Stimulated activated CD4-positive, alpha-beta T cell treated with anti-CD3 and anti-CD28 coated beads, Interleukin-15, amount 100 ng/mL, for 48 hours (primary cell): ENCODE measurements at places on chromosomes 5 and 9.

DNA sequence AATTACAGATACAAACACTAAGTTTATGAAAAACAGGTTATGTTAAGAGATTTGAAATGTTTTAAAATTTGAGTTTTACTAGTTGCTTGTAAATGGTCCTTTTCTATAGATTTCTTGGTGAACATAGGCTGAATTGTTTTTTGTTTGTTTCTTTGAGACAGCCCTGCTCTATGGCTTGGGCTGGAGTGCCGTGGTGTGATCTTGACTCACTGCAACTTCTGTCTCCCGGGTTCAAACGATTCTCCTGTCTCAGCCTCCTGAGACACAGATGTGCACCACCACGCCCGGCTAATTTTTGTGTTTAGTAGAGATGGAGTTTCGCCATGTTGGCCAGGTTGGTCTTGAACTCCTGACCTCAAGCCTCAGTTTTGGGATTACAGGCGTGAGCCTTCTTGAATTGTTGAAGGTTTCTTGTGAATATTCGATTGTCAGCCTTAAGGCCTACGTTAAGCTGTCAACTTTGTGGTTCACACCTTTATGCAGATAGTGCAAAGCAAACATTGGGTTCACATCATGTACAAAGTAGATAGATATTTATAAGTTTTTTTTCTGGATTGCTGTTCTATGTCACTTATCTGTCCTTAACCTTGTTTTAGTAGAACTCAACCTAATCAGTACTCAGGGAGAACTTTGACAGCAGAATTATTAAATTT is 26.2 kb downstream of the UHRF2 start:
- DNase-seq, result no peak

DNA sequence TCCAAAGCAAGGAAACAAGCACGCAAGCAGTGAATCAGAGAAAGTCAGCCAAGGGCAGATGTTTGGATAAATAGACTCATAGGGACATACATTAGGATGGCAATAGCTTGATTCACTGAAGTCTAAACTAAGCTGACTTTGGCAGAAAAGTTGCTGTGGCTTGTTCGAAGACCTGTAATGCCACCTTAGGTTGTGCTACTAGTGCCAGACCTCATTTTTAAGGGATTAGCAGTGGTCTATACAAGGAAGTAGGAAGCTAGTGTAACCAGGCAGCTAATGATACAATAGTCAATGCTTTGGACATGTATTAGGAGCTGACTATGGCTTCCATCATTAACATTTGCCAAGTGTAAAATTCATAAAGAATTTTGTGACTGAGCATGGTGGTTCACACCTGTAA is 63.1 kb downstream of the FCHO2 start:
- no peak for DNase-seq

- DNase-seq, result peak; percentile 20
These were observed 456 bp downstream of the ZNF79 start for GRCh38 chr9:127424676-127424999.

DNA sequence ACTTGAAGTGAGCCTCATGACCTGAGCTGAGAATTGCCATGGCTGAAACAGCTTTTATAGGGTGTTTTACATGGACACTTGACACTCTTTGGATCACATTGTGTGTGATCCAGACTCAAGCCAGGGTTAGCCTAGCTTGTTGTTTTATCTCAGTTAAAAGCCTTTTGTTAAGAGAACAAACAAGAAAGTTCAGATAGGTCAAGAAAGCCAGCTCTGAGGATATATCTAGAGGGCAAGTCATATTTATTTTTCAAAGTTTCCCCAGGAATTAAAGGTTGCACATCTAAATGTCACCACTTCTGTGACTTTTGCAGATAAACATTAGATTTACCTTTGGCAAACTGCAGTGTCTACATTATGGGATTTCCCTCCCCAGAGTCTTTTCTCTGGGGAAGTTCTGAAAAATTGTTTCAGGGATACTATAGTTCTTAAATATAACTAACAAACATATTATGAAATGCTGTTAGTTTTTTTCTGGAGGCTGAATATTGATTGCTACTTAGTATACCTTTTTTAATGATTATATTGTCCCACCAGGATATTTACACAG is 134.5 kb downstream of the C9orf152 start:
- DNase-seq, result no peak

DNA sequence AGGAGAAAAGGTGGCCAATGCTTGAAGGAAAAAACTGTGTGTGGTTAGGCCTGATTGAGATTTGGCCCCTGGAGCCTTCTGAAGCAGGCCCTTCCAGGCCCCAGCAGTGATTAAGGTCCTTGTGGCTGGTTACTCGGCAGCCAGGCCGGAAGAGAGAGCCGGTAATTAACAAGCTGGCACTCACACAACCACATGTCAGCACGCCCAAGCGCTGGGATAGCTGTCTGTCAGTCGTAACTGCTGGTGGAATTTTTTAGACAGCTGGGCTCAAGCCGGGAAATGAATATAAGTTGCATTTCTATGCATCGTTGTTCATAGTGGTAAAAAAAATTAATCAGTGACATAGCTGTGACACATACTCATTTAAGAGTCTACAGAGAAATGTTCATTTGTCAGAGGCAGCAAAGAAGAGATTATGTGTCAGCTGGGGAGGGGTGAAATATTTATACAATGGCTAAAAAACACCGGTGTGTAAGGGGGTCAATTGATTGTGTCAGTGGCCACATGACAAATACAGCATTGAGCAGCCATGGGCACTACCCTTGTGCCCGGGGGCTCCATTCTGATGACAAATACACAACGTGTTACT is 13.7 kb upstream of the ARAP3 start:
- DNase-seq, result no peak

DNA sequence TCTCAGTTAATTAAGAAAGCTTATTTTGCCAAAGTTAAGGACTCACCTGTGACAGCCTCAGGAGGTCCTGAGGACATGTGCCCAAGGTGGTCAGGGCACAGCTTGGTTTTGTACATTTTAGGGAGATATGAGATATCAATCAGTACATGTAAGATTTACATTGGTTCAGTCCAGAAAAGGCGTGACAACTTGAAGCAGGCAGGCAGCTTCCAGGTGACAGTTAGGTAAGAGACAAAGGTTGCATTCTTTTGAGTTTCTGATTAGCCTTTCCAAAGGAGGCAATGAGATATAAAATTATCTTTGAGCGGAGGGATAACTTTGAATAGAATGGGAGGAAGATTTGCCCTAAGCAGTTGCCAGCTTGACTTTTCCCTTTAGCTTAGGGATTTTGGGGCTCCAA is 47.8 kb downstream of the SLC1A1 start:
- no peak for DNase-seq

DNA sequence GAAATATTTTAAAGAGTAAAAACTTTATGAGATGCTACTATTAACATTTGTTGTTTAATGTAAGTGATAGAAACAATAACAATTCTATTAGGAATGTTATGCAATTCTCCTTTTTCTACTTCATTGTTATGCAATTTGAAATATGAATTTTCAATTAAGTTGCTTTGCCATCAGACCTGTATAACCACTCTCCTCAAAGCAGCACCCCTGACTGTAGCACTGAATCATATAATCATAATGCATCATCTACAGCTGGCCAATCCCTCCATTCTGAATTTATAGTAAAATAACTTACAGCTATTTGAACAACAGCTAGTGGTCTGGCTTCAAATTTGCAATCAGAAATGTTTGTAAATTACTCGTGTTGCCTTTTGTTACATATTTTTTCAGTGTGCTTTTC is 29.2 kb downstream of the FBXO4 start:
- no peak for DNase-seq

- no peak for DNase-seq
These were observed 25.9 kb upstream of the ECM2 start for GRCh38 chr9:92561374-92562330.

- no peak for DNase-seq
These were observed 71.8 kb downstream of the SMARCA2 start for GRCh38 chr9:2086971-2087370.

DNA sequence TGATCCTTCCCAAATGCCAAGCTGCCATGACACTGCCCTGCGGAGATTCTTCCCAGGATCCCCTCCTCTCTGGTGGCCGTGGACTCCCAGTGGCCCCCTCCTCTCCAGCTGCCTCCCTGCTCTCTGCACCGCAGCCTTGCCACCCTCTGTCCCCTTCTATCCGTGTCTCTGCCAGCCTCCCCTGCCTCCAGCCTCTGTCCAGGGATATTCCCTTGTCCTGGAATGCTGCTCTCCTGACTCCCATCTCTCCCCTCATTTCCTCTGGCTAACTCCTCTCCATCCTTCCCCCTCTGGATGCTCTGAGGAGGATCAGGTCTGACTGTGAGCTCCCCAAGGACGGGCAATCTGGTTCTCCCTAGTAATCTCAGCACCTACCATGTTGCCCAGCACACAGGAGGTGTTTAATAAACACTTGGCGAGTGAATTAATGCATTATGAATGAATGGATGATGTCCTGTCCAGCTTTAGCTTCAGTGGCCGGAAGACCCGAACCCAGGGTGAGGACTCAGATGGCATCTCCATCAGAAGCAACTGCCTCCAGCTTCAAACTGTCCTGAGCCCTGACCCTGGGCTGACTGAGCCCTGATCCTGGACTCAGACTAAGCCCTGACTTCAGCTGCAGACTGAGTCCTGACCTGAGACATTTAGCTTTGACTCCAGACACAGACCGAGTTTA is 7.5 kb upstream of the CRB2 start:
- no peak for DNase-seq

DNA sequence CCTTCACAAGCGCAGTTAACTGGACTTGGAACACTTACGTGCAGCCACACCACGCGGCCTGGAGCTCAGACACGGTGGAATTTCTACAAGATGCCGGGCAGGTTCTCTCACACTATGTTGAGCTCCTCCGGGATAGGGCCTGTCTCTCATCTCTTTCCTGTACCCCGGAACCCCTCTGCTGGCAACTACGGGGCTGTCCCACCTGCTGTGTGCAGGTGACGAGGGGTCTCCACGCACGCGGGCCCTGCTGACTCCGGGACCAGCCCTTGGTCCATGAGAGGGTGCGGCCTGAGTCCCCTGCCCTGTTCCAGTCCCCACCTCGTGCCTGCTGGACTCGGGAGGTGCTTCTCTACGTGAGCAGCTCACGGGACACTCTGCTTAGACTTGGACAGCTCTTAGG is 40.1 kb downstream of the SLC6A3 start:
- DNase-seq, result no peak

GRCh38 chr9:92717201-92718085 is 47.2 kb downstream of the BICD2 start:
- no peak for DNase-seq

GRCh38 chr9:71441266-71441665 is 319.8 kb upstream of the TRPM3 start:
- DNase-seq, result no peak

- DNase-seq, result no peak
These were observed 18.5 kb upstream of the EXOC3 start for GRCh38 chr5:424301-425110.

- no peak for DNase-seq
These were observed 88.6 kb downstream of the KCNN2 start for GRCh38 chr5:114450437-114450836.

- no peak for DNase-seq
These were observed 21.7 kb upstream of the TENT2 start for GRCh38 chr5:79590396-79590999.

GRCh38 chr9:97529363-97530076 is 28.1 kb downstream of the TMOD1 start:
- DNase-seq, result no peak

DNA sequence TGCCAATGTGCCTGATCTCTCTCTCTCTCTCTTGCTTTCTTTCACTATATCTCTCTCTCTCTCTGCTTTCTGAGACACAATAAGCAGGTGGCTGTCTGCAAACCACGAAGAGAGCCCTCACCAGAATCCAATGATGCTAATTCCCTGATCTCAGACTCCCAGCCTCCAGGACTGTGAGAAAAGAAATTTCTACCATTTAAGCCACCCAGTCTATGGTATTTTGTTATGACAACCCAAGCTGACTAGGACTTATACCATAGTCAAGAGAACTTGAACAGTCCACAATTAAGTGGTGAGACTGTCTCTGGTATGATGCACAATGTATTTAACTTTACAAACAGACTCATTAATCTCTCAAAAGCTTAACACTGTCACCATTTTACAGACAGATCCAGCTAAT is 67.0 kb downstream of the NFIB start:
- no peak for DNase-seq

DNA sequence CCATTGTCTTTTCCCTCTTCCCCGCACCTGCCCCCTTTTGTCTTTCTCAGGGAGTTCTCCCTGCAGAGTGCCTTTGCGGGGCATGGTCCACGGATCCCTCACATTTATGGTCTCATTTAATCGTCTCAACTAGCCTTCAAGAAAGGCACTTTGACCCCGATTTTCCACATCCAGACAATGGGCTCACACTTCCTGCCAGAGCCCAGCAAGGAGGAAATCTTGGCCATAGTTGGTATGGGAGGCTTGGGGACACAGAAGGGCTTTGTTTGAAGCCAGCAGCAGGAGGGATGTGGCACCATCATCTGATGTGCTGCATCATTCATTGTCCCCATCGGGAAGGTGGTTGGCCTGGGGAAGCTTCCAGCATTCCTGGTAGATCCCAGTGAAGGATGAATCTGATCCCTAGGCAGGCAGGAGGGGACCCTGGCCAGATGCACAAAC is 24.9 kb downstream of the GSN start:
- DNase-seq, result no peak

- no peak for DNase-seq
These were observed 15.3 kb downstream of the C9orf152 start for GRCh38 chr9:110192531-110193261.

- DNase-seq, result no peak
These were observed 6.3 kb downstream of the CRHBP start for GRCh38 chr5:76958991-76959767.

DNA sequence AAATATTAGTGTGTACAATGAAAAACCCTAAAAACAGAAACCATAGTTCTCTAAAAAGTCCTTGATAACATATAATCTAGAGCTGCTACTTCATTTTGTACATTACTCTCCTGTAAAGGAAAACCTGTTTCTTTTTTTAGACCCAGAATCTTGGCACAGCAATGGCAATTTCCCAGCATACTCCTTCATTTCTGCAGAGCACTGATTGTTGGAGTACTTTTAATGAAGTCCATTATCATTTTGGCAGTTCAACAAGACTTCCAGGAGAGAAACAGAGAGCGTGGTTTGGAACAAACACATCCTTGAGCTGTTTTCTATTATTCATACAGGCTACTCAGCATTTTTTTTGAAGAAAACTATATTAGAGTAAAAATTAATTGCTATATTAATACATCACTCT is 22.7 kb upstream of the MROH2B start:
- DNase-seq, result no peak
